ENCODE measurements at places on chromosomes 2 and 18.

DNA sequence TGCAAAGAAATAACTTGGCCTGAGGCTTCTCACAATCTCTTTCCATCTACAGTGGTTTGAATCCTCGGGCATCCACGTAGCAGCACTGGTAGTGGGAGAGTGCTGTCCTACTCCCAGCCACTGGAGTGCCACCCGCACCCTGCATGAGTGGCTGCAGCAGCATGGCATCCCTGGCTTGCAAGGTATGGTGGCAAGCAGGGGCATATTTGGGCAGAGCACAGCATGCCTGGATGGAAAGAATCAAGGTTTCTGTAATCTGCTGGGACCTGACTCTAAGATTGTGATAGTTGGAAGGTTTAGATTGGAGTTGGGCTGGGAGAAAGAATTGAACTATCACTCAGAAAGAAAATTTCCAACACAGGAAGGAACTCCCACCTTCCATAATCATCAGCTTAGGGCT is 4.0 kb downstream of the CAD start:
- DNase-seq: no peak

DNA sequence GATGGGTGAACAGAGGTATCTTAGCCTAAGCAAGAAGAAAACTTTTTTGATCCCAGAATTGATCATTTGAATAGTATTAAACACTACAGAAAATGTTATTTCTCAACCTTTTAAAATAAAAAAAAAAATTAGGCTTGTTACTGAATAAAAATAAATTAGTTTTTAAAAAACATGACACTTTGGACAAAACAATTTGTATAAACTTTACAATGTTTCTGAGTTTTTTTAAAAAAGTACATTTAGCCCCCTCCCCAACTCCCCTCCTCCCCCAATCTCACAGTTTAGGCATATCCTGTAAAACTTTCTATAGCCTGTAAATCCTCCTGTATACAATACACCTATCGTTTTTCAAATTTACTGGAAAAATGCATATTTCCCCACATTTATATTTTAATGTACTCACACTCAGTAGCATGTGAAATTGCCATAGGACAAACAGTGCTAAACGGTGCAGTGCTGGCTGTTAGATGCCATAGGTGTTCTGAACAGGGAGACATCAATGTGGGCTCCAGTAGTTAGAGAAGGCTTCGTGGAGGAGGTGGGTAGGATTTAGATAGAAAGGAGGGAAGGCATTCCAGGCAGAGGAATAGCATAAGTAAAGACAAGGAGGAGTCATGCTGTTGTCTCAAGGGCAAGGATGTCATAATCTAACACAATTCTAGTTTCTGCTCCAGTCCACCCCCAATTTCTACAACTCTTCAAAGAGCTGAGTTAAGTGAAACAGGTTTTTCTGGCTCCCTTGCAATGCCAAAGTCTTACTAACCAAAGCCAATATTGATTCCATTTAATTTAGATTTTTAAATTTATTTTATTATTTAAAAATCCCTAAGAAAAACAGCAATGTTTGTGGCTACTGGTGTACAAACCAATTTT is 50.9 kb downstream of the SP3 start:
- no peak for DNase-seq

- no peak for DNase-seq
Measured at GRCh38 chr2:168622559-168622958, 166.5 kb downstream of the CERS6 start.

DNA sequence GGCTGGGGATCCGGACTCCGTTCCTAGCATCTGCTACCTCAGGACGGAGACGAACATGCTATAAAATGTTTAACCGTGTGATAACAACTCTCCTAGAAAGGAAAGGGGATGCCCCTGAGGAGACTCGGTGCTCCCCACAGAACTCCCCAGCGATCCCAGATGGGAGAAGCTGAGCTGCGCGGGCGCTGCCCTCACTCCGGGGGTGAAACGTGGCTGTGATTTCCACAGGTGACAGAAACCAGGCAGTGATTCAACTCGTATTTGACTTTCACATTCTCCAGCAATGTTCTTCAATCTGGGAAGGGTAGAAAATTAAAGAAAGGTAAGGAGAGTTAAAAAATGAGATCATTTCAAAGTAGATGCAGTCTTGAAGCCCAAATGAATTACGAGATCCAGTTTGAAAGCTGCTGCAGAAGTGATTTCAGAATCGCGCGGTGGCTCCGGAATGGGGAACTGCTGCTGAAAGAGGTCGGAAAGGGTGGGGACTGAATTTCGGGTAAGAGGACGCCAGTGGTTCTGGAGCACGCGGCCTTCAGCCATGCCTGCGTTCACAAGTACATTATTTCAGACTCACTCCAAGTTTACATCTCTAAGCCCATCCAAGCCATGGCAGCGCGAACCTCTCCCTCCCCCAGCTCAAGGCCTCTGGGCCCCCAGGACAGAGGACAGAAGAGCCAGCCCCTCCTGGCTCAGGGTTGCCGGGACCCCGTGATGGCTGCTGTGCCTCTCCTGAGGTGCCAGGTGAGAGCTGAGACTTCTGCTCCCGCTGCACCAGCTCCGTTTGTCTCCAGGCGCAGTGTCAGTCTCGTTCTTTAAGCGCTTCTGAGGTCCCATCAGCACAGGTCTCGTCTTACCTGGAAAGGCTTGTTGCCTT is 39.5 kb downstream of the ADNP2 start:
- peak; percentile 26 for DNase-seq

- DNase-seq: no peak
Measured at GRCh38 chr2:113157897-113158753, 15.6 kb upstream of the PSD4 start.

- no peak for DNase-seq
Measured at GRCh38 chr18:69941183-69941582, 6.5 kb downstream of the CD226 start.

DNA sequence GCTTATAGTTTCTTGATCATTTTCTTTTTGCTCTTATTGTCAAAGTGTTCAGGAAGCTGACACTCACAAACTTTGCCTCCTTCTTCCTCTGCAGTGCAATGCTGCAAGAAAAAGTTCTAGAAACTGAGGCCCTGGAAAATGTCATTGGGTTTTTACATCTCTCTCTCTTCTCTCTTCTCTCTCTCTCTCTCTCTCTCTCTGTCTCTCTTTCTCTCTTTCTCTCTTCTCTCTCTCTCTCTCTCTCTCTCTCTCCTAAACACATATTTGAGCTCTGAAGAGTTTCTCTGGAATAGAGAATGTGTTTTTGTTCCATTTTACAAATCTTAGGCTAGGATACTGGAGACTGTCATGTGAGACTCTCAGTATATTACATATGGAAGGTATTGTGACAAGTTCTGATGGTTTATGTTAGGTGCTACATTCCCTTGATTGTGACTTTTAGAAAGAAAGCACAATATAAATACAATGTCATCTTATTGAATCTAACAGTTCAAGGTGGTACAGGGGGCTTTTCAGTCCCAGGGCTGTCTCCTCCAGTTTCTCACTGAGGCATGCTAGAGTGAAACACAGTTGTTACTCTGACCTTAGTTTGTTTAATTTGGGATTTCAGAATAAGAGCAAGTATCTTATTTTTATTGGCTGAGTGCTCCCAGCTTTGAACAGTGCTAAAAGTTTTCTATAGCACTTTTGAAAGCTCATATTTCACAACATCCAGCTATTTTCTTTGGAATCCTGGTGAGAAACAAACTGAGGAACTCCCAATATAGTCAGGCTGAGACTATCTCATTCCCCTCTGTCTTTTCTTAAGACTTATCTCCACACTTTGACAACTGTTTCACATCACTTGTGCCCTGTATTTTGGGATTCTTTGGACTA is 41.4 kb upstream of the EHBP1 start:
- DNase-seq: peak; percentile 78

DNA sequence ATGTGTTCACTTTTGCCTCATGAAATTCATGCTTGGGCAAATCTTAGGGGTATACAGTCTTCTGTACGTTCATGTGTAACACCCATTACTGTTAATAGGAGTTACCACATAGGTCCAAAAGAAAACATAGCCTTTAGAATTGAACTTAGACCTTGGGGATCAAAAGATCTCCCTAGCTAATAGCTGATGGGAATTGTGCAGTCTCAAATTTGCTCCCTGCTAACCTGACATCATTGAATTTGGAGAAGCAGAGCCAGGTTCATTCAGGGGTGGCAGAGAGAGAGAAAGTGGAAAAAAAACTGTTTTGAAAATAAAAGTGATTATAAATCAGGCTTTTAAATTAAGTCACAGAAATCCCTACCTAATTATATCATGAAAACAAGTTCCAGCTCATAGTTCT is 28.0 kb upstream of the PPP3R1 start:
- DNase-seq: no peak

DNA sequence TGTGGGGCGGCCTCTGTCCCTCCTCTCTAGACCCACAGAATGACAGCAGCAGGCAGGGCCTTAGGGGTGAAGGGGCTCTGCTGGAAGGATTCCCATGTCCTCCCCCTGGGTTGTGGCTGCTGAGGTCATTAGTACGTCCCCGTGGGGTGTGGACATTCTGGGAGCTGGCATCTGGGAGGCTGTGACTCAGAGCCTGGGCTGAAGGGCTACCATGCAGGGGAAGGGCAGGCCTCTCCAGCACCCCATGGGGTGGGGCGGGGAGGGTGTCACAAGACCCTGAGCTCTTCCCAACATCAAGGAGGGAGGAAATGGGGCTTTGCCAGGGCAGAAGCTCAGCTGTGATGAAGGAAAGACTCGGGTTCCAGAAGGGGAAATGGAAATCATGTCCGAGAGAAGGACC is 105.8 kb upstream of the SMAD2 start:
- no peak for DNase-seq
